Colonic mucosa (tissue), 4 donors: ENCODE measurements at places on chromosomes 5 and 9.

DNA sequence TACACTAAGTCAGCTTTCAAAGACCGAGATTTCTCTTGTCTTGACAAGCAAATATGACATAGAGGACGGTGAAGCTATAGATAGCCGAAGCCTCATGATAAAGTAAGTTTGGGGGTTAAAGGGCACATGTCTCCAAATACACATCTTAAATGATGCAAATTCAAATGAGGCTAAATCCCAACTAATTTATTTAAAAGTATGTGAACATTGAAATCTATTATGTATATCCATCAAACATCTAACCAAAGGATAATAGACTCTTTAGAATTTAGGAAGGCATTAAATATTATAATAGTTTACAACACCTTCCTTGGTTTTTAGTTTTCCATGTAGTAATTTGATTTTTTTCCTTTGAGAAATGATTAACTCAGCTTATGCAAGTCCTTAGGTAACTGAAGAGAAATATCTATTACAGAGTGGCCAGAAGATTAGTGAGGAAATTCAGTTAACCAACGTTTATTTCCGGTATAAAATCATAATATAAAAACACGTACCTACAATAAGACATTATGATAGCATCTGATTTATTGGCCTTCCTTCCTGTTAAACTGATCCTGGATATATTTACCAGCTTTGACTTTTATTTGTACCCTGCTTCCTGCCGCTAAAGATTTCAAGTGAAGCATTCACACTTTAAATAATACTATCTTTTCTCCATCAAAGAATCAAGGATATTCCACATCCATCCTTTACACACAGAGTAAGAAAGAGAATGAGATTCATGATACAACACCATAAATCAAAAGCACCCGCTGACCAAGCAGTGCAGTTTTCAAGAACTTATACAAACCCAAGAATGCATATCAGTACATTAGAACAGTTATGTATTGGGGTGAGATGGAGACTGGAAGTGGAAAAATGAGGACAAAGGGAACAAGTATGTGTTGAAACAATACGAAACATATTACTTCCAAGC lies 31.9 kb upstream of the F2R start:
- H3K4me1 ChIP-seq, result no peaks in the 10 kb centered on the region
- peak overlapping the region; percentile 13 for H3K27ac ChIP-seq
- H3K36me3 ChIP-seq, result no peaks in the 10 kb centered on the region
- H3K27me3 ChIP-seq, result no peaks in the 10 kb centered on the region
- DNase-seq, result no peak

- peaks cover 3% of the 10 kb centered on the region for H3K4me1 ChIP-seq
- no peak for DNase-seq
- no peaks in the 10 kb centered on the region for H3K36me3 ChIP-seq
- H3K27ac ChIP-seq, result no peak overlapping the region
- H3K4me3 ChIP-seq, result no peak overlapping the region
- no peaks in the 10 kb centered on the region for H3K27me3 ChIP-seq
Measured at GRCh38 chr5:56818450-56819037, 3.2 kb downstream of the MAP3K1 start.

- no peaks in the 10 kb centered on the region for H3K27me3 ChIP-seq
- H3K4me3 ChIP-seq, result no peak overlapping the region
- H3K27ac ChIP-seq, result no peak overlapping the region
- no peaks in the 10 kb centered on the region for H3K36me3 ChIP-seq
Measured at GRCh38 chr9:114307899-114308267, 15.0 kb upstream of the ORM1 start.

- H3K27me3 ChIP-seq, result no peaks in the 10 kb centered on the region
- no peaks in the 10 kb centered on the region for H3K4me1 ChIP-seq
- H3K36me3 ChIP-seq, result no peaks in the 10 kb centered on the region
- H3K27ac ChIP-seq, result no peak overlapping the region
- no peak for DNase-seq
- H3K4me3 ChIP-seq, result no peak overlapping the region
Measured at GRCh38 chr9:120099065-120099464, 480.9 kb downstream of the CDK5RAP2 start.

DNA sequence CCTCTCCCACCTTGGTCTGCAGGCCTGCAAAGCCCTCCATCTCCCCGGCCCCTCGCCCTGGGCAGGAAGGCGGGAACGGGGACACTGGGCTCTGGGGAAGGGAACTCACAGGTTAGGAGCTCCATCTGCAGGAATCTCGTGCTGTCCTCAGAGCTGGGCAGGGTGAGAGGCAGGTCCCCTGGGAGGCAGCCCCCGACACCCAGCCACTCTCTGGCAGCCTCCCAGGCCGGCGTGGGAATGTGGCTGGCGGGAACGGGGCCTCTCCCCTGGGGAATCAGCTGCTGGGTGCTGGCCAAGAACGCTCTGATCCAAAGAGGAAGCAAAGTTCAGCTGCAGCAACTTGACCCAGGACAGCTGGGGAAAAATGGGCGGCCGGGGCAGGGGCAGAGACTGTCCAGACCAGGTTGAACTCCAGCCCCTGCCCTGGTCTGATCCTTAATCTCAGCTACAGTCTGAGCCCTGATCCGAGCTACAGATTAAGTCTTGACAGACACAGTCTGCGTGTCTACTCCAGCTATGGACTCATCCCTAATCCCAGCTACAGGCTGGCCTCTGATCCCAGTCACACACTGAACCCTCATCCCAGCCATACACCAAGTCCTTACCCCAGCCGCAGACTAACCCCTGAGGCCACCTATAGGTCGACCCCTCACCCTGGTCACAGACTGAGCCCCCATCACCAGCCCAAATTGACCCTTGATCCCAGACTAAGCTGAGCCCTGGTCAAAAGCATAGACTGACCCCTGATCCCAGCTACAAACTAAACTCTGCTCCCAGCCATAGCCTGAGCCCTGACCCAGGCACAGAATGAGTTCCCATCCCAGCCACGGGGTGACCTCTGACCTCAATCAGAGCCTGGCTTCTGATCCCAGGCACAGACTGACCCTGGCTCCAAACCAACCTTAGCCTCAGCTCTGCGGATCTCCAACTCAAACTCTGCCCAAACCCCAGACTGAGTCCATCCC lies 37.3 kb upstream of the EGFL7 start:
- H3K4me1 ChIP-seq, result peaks cover 38% of the 10 kb centered on the region
- H3K36me3 ChIP-seq, result no peaks in the 10 kb centered on the region
- H3K27ac ChIP-seq, result peak overlapping the region; percentile 5
